ENCODE measurements at places on chromosomes 12 and 14.

- DNase-seq = no peak
Measured at GRCh38 chr12:91138337-91138920, 27.1 kb upstream of the LUM start.

DNA sequence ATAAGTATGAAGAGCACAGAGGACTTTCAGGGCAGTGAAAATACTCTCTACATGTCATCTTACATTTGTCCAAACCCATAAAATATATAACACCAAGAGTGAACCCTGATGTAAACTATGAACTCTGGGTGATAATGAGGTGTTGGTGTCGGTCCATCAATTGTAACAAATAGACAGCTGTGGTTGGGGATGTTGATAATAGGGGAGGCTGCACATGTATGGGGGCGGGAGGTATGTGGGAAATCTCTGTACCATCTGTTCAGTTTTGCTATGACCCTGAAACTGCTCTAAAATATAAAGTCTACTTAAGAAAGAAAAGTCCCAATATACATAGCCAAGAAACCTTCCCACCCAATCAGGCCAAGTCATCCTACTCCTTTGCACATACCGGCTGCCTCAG is 88.5 kb downstream of the GPR135 start:
- DNase-seq = no peak

DNA sequence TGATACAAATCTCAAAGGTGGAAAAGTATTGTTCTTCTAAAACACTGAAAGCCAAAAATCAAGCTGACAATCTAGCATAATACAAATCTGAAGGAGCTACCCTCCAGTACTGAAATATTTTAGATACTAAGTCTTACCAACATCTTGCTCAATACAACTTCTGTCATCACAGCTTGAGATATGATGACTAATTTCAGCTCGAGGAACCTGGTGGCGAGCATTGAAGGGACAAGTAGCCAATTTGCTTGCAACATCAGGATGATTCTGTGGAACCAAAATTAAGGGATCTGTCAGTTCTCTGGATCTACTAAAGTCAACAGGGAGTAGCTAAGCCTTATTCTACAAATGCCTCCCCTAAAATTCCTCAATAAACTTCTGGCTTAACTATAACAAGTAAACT is 10.4 kb downstream of the GTSF1 start:
- no peak for DNase-seq

DNA sequence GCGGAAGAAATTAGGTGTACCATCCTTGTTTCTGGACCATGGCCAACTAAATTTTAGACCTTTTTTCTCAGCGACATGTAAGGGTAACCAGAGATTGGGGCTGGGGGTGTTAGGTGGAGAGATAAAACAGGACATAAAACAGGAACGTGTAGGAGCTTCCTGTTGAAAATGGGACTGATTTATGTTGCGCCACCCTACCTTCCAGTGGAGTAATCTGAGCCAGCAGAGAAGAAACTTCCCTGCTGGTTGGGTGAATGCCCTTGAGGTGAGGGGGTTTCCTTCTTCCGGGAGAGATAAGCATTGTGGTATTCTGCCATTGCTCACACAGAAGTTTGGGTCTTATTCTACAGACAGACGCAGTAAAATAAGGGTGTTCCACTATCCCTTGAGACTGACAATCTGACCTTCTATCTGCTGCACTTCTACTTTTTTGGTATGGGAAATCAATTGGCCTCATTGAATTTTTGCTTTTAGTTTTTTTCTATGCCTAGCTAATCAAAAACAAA is 417.6 kb downstream of the PCNX1 start:
- DNase-seq = no peak

DNA sequence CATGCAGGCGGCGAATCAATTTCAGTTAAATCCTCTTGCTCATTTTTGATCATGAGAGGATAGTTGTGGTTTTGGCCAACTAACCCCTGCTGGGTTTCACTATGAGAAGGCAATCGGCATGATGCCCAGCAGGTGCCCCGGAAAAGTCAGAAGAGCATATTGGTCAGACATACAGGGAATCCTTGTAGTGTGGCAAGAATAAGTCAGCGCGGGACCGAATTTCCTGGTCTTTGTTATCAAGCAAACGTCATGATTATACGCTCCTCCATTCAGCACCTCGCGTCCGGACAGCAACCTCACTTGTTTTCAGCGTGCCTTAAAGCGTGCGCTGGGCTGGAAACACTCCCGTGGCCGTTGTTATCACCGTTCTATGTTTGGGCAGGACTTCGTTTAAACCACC is 1.8 kb downstream of the TBC1D30 start:
- peak; percentile 46 for DNase-seq

- no peak for DNase-seq
Measured at GRCh38 chr12:118714051-118714460, 267.3 kb upstream of the SRRM4 start.

GRCh38 chr14:61493239-61493638 is 171.9 kb downstream of the PRKCH start:
- DNase-seq = no peak

DNA sequence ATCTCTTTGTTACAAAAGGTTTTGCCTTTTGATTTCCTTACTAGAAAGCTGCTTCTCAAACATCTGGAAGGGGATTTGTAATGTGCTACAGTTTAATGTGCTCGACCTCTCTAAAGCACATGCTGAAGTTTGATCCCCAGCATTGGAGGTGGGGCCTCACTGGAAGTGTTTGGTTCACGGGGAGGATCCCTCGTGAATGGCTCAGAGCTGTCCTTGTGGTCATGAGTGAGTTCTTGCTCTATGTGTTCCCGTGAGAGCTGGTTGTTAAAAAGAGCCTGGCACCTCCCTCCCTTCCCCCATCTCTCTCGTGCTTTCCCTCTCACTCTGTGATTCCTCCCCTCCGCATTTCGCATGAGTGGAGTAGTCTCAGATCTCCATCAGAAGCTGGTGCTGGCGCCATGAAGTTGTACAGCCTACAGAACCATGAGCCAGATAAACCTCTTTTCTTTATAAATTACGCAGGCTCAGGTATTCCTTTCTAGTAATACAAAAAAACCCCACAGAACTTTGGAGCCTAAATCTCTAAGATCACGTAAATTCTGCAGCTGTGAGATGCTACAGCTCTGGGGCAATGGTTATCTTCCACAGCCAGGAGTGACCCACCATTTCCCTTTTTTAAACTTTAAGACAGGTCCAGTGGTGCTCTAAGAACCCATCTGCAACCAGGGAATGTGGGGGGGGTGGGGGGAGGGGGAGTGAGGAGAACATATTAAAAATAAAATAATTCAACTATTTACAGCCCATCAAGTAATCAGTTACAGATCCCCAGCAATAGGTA is 214.4 kb downstream of the FOXN3 start:
- no peak for DNase-seq

- DNase-seq = no peak
Measured at GRCh38 chr12:131506426-131506825, 204.5 kb upstream of the SFSWAP start.

GRCh38 chr12:19421503-19422282 is 17.6 kb upstream of the AEBP2 start:
- no peak for DNase-seq

GRCh38 chr12:29547864-29548263 is 50.4 kb upstream of the OVCH1 start:
- DNase-seq = no peak

DNA sequence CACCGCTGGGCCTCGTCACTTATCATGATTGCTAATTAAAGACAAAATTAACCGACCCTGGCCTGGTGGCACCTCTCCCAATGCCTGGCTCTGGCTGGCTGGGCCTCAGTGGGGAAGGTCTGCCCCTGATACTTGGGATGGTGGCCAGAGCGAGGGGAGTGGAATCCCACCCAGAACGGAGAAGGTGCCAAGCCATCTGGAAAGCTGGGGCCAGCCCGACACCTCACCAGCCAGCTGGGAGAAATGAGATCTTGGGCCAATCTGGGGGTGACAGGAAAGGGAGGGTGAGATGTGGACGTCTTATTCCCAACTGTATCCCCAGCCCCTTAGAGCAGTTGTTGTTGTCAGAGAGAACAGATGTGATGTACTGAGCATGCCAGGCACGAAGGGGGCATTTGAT is 215.0 kb upstream of the PWP1 start:
- no peak for DNase-seq

GRCh38 chr12:68924546-68924945 is 8.4 kb downstream of the CPM start:
- no peak for DNase-seq

DNA sequence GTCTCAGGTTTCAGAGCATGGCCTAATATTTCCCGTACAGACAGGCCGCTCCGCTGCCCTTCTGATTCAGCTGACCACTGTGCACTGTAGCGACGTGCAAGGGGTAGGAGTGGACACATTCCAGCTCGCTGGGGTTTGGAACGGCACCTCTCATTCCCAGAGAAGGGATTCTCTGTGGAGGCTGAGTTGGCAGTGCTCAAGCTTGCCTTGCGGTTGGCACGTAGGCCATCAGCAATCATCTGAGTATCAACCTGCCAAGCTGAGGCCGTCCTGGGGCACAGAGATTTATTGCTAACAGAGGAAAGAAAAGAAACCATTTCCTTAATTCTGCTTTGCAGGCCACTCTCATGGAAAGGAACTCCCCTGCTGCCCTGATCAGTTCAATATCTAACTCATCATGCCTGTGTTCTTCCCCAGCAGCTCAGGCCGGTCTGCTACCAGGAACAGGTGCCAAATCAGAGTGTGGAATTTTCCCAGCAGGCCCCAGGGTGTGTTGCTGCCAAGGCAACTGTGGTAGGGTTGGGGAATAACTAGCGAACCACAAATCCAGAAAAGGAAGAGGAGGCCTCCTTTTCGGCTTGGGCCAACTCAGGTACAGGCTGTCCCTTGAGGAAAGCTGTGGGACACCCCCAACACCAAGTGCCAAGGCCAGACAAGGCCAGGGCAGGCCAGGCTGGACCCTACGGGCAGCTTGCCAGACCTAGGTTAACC is 92.5 kb downstream of the SSPN start:
- DNase-seq = no peak

DNA sequence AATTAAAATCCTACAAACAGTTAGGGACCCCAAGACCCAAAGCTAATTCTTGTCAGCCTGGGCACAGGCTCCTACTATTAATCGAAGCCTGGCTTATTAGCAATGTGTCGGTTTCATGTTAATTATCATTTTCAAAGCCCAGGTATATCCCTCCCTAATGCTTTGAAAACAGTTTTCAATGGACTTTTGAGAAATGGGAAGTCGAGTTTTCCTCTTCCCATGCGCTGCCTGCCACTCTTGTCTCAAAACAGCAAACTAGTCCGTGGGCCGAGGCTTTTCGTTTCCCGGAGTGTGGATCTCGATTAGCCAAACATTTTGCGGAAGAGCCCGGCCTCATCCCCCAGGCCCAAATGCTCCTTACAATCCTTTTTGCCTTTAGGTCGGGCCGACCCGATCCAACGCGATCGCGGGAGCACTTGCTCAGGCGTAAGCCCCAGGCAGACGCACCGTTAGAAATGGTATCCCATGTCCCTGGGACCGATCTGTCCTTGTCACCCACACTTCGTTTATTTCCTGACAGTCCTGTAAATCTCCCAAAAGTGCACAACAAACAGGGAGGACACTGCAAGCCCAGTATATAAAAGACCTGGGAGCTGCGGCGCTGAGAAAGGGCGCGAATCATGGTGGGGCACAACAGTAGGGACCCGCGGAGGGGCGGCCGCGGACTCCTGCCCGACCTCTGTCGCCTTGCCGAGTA is 1.5 kb downstream of the SIX6 start:
- no peak for DNase-seq

- DNase-seq = no peak
Measured at GRCh38 chr14:101083564-101084435, 180.3 kb upstream of the RTL1 start.

- DNase-seq = no peak
Measured at GRCh38 chr14:101499080-101499479, 62.2 kb upstream of the DIO3 start.

- DNase-seq = no peak
Measured at GRCh38 chr14:103627073-103628025, 1.7 kb upstream of the KLC1 start.

DNA sequence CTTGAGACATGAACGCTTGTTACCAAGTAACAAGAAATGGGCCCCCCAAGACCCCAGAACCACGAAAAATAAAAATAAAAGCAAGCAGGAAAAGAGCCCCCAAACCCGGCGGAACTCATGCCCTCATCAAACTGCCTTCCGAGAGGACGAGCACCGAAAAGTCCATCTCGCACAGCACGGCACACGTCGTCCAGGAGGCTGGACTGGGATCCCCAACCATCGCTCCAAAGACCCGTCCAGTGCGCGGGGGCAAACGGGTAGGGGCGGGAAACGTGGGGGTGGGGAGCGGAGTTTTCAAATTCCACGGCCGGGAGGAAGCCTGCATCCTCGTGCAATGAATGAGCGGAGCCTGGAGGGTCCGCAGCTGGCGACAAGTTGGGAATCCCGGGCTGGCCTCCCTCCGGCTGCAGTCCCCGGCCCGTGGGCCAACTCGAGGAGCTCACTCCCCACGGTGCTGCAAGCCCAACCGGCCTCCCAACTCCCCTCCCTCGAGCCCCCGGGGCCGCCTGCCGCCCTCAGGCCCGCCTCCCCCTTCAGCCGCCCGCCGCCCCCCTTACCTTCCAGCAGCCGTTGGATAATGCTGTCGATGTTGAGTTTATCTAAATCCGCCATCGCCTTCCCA is 484 bp downstream of the PPP1CC start:
- no peak for DNase-seq
